ENCODE measurements at places on chromosomes 12 and 14. TPM values are rescaled to one million over a fixed set of nuclear protein-coding genes. Genes with fewer than 3 reads are reported as not detected.
A peak's percentile ranks its signal among the peaks of the same experiment; 100 is the strongest.

DNA sequence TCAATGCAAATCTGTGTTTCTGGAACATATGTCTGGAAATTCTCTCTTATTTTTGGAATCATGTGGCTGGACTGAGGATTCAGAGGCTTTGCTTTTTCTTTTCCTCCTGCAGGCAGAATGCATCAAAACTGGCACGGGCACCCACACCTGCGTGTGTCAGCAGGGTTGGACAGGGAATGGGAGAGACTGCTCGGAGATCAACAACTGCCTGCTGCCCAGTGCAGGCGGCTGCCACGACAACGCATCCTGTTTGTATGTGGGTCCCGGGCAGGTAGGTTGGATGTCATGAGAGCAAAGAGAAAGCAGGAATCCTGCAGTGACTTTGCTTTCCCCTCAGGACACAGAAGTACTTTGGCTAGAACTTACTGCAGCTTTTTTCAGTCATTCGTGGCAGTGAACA, 90.3 kb downstream of the STAB2 start:
- DNase-seq: no peak

- DNase-seq: peak; percentile 65
Measured at GRCh38 chr14:102390064-102390855, 27.5 kb downstream of the TECPR2 start.

DNA sequence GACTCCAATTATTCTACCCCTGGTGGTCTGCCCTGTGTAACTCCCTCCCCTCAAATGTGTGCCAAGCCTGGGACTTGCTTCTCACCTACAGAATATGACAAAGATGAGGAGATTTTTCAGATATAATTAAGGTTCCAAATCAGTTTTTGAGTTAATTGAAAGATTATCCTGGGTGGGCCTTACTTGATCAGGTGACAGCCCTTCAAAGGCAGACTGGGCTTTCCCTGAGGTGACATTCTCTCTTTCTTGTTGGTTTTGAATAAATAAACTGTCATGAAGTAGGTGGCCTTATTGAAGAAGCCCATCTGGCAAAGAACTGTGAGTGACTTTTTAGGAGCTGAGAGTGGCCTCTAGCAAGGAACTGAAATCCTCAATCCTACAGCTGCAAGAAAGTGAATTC, 106.0 kb downstream of the BRMS1L start:
- no peak for DNase-seq

DNA sequence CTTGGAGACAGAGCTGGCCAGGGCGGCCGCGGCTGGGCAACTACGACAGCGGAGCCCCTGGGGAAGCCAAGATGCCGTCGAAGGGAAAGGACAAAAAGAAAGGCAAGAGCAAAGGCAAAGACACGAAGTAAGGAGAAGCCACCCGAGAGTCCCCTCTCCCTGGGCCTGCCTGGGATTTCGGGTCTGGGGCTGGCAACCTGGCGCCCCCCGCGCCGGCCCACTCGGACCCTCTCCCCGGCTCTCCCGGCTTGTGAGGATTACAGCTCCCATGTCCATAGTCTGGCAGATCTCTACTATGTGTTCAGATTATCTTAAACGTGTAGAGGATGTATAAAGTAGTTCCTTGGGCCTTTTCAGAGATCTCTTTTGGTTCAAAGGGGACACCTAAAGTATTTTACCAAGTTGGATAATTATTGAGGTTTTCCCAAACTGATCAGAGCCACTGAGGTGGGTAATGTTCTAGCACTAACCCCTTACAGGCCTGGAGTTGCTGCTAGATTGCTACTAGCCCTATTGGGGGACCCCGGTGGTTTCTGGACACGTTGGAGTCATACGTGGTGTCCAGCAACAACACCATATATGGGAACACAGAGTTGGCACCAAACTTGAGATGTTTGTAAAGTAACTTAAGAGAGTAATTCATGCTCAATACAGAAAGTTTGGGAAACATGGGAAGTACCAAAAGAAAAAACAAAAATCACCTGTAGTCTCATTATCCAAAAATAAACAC, 424 bp downstream of the BBOF1 start:
- DNase-seq: peak; percentile 59

DNA sequence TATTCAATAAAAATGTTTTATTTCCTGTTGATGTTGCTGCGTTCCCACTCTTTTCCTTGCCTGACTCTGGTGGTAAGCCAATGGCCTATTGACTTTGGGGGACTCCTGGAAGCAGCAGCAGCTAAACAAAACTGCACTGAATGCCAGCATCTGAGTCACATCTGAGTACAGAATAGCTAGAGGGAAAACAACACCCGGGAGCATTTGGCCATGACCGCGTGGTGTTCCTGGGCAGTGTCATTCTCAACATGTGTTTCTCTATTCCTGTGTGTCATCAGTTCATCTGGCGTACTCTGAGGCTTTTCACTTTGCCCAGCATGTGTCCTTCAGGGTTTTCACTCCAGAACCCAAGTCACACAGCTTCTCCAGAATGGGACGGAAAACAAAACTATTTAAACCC, 238.8 kb downstream of the PAWR start:
- DNase-seq: peak; percentile 86

DNA sequence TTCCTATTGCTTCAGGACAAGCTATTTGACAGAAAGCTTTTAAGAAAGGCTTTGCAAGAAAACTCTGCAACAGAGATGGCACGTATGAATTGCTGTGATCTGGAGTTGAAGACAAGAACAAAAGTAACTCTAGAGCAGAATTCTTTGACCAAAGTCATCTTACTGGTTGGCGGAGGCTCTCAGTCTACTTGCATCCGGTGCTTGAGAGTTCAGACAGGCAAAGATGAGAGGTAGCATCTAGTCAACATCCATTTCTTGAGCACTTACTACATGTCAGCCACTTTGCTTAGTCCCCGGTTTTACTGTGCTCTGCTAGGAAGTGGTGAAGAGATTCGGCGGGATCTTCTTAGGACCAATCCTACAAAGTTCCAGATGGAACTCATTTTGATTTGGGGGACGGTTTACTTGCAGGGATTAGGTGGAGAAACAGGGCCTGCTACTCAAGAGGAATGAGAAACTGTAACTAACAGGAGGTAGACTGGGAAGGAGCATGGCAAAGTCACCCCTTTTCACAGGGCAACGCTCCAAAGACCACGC, 404 bp upstream of the CCDC91 start:
- no peak for DNase-seq

The PSEN1 gene
- 55.0 TPM for total RNA-seq
